Stimulated activated CD8-positive, alpha-beta memory T cell treated with anti-CD3 and anti-CD28 coated beads, Interleukin-4, amount 100 ng/mL, for 24 hours (primary cell): ENCODE measurements at places on chromosomes 1 and 21.

DNA sequence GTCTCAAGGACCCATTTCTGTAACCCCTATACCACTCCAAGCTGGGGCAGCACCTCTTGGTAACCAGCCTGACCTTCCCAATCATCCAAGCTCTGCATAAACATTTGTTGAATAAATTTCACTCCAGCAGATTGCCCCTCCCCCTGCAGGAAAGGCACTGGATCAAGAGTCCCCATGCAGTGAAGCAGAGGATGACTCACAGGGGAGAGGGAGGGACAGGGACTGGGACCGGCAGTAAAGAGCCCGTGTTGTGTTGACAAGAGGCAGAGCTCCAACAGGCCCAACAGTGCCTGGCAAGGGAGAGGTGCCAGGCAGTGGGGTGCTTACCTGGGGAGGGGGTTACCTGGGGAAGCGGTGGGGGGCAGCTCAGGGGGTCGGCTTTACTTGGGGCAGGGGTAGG, 32.3 kb downstream of the SLC9A1 start:
- DNase-seq, result no peak

DNA sequence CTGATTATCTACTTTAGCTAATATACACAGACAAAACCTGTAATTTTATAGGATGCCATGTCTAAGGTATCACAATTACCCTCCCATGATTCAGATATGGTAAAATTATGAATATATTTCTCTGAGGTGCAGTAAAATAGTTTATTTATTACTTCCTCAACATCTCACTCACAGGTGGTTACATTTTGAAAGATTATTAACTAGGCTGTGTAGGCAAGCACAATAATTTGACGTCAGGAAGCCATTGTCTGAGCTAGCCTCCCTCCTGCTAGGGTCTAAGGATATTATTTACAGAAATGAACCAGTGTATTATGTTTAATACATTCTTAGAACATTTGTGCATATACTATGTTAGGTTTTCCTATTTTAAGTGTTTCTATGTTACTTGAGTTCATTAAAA, 69.9 kb upstream of the ADGRL2 start:
- no peak for DNase-seq

- DNase-seq, result no peak
Observed at GRCh38 chr1:102640312-102640711, 468.0 kb downstream of the COL11A1 start.

- no peak for DNase-seq
Observed at GRCh38 chr1:10626131-10626731, 151.5 kb downstream of the PEX14 start.

GRCh38 chr1:33338440-33339211, 17.7 kb upstream of the A3GALT2 start:
- no peak for DNase-seq
